ENCODE measurements at places on chromosomes 5 and 9. TPM values are rescaled to one million over a fixed set of nuclear protein-coding genes. Genes with fewer than 3 reads are reported as not detected.

The ARL10 gene
- total RNA-seq = 8.3 TPM

The SLC36A2 gene
- not detected for total RNA-seq

The TEX48 gene
- not detected for total RNA-seq

GRCh38 chr5:446883-447263 is 3.9 kb downstream of the EXOC3 start:
- H3K4me3 ChIP-seq = no peak overlapping the region
- H3K27ac ChIP-seq = no peak overlapping the region
- no peaks in the 10 kb centered on the region for H3K27me3 ChIP-seq
- H3K36me3 ChIP-seq = peaks cover 54% of the 10 kb centered on the region
- DNase-seq = peak; percentile 89

GRCh38 chr5:150791536-150791935 is 13.0 kb downstream of the SMIM3 start:
- peaks cover 52% of the 10 kb centered on the region for H3K4me1 ChIP-seq
- DNase-seq = no peak
- H3K27ac ChIP-seq = peak overlapping the region; percentile 89
- no peaks in the 10 kb centered on the region for H3K27me3 ChIP-seq
- no peak overlapping the region for H3K4me3 ChIP-seq

GRCh38 chr9:109391176-109391575 is 70.3 kb upstream of the EPB41L4B start:
- no peak overlapping the region for H3K27ac ChIP-seq
- no peaks in the 10 kb centered on the region for H3K4me1 ChIP-seq
- no peak overlapping the region for H3K4me3 ChIP-seq
- DNase-seq = no peak
- H3K27me3 ChIP-seq = no peaks in the 10 kb centered on the region
- peaks cover 4% of the 10 kb centered on the region for H3K36me3 ChIP-seq

The AHRR gene
- 52.2 TPM for total RNA-seq

The ENC1 gene
- total RNA-seq = 109 TPM

GRCh38 chr9:131539223-131539923 is 6.0 kb upstream of the PRRT1B start:
- no peaks in the 10 kb centered on the region for H3K36me3 ChIP-seq
- DNase-seq = no peak
- H3K4me3 ChIP-seq = no peak overlapping the region

DNA sequence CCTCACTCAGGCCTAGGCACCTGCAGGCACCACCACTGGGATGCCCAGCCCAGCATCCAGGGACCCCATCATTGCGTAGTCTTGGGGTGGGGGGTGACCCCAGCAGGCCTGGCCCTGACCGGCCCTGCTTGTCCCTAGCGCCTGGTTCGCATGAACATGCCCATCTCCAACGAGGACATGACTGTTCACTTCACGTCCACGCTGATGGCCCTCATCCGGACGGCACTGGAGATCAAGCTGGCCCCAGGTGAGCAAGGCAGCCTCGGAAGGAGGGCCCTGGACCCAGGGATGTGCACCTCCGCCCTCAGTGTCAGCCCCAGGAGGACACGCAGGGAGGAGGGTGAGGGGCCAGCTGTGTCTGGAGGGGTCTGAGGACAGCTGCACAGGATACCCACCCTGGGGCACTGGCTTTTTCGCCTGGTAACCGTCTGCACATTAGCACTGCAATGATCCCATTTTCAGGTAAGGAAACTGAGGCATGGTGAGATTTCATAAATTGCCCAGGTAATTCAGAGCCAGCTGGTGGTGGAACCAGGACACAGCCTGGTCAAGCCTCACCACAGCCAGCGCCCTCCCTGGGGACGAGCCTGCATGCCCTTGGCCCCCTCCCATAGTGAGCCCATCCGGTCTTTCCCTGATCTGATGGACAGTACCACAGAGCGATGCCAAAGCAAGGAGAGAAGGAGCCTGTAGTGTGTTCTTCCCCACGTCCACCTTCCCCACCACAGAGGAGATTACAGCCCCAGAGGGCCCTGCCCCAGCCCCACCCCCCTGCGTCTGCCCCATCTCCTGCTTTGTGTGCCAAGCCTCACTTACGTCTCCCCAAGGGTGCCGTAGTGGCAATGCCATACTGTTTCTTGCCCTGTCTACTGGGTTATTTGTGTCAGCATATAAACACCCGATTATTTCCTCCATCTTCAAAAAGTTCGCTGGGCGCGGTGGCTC is 228.3 kb downstream of the CACNA1B start:
- H3K36me3 ChIP-seq = no peaks in the 10 kb centered on the region
- H3K4me3 ChIP-seq = no peak overlapping the region
- H3K4me1 ChIP-seq = no peaks in the 10 kb centered on the region
- H3K27ac ChIP-seq = no peak overlapping the region
- no peaks in the 10 kb centered on the region for H3K27me3 ChIP-seq

The IL11RA gene
- 38.0 TPM for total RNA-seq

- H3K27me3 ChIP-seq = no peaks in the 10 kb centered on the region
- H3K27ac ChIP-seq = peak overlapping the region; percentile 81
- H3K4me1 ChIP-seq = peaks cover 37% of the 10 kb centered on the region
- no peak overlapping the region for H3K4me3 ChIP-seq
- no peak for DNase-seq
Observed at GRCh38 chr9:100425758-100426157, 1.2 kb upstream of the MSANTD3 start.

The ZNG1E gene
- 34.7 TPM for total RNA-seq

DNA sequence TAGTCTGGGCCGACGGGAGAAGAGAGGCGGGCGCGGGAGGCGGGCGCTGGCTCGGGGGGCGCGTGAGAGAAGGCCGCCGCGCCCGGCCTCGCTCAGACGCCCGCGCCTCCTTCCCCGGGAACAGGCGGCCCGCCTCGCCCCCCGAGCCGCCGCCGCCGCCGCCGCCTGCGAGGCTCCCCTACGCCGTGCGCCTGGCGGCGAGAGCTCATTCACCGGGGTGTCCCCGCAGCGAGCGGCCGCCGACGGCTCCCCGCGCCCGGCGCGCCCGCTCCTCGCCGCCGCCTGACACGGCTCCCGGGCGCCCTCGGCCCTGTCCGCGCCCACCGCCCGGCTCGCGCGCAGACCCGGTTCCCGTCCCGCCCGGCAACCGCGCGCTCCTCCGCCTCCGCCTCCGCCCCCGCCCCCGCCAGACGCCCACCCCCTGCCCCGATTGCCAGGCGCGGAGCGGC is at the start of gene GNAQ:
TSS of gene GNAQ (minus strand) at position 368 of the 449 bp plus-strand sequence. CDS start 576 bp downstream, outside the sequence.
- H3K27me3 ChIP-seq = no peaks in the 10 kb centered on the region
- H3K4me1 ChIP-seq = peaks cover 31% of the 10 kb centered on the region
- H3K4me3 ChIP-seq = peak within 1 kb of the TSS; percentile 88
- peak within 1 kb of the TSS; percentile 81 for H3K27ac ChIP-seq

DNA sequence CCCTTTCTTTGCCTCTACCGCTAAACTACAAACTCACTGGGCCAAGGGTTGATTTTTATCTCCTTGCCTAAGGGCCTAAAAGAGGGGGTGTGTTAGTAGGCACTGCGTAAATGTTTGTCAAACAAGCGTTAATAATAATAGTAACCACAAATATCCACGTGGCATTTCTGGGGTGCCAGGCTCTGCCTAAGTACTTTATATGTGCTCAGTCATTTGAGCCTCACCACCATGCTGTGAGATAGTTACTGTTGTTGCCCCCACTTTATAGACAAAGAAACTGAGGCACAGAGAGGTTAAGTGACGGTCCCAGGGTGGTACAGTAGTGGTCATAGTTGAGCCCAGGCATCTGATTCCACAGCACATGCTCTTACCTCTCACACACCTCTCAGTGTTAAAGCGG is 52.4 kb downstream of the ERGIC1 start:
- no peak for DNase-seq
- peaks cover 27% of the 10 kb centered on the region for H3K4me1 ChIP-seq
- peak overlapping the region; percentile 91 for H3K27ac ChIP-seq
- no peak overlapping the region for H3K4me3 ChIP-seq
- no peaks in the 10 kb centered on the region for H3K27me3 ChIP-seq

- no peak for DNase-seq
- no peaks in the 10 kb centered on the region for H3K36me3 ChIP-seq
- H3K4me3 ChIP-seq = no peak overlapping the region
Observed at GRCh38 chr5:112186401-112186990, 232.6 kb downstream of the EPB41L4A start.

The CDKN2AIPNL gene
- 17.4 TPM for total RNA-seq

The CRHBP gene
- total RNA-seq = under 0.01 TPM

DNA sequence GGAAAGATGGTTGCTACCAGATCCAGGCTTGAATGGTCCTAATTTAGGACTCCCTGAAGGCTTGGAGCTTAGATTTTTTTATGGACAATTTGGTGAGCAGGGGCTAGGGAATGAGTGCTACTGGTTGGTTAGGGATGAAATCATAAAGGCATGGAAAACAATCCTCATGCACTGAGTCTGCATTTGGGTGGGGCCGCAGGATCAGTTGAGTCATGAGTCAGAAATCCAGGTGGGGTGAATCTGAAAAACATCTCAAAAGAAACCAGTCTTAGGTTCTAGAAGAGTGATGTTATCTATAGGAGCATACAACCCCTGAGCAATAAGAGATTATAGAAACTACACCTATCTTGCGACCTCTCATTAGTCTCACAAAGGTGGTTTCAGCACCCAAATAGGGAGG is 300.0 kb downstream of the KIF4B start:
- H3K36me3 ChIP-seq = no peaks in the 10 kb centered on the region
- no peaks in the 10 kb centered on the region for H3K4me1 ChIP-seq

The SH3RF2 gene
- 4.0 TPM for total RNA-seq

DNA sequence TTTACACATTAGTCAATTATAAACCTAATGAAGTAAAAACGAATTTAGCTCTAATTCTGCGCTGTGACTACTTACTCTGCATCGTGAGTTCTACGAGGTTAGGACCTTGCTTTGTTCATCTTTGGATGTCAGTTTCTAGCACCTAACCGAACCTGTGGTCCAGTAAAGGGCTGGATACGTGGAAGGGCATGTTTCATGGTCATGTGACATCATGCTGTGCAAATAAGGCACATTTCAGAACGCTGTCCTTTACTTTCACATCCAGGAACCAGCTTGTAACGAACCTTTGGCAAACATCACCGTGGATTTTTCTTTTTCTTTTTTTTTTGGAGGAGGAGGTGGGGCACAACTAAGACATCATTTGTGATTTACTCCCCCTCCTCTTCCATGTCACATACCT is 15.0 kb downstream of the BASP1 start:
- H3K4me3 ChIP-seq = no peak overlapping the region
- H3K27ac ChIP-seq = no peak overlapping the region
- H3K4me1 ChIP-seq = peaks cover 45% of the 10 kb centered on the region
- no peak for DNase-seq
- no peaks in the 10 kb centered on the region for H3K27me3 ChIP-seq

DNA sequence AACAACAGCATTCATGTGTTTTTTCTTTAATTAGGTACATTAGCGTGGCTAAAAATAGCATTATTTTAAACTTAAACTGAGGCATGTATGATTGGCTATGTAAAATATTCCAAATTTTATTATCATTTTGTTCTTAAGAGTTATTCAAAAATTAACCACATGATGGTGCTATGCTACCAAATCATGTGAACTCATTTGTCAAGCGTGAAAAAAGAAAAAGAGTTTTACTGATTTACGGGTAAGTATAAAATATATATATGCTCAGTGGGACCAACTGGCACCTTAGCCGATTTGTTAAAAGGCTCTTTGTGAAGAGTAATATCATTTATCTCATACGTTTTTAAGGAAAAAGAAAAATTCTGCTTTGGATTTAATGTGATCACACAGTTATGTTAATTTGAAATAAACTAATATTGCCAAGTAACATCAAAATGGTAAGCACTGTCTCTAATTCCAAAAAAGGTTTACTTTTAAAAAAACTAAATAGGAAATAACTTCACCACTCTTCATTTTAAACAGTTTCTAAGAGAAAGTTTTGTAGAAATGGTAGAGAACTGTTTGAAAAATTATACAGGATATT is 1042.3 kb downstream of the CDH12 start:
- H3K27me3 ChIP-seq = no peaks in the 10 kb centered on the region
- H3K4me3 ChIP-seq = no peak overlapping the region
- DNase-seq = no peak
- no peak overlapping the region for H3K27ac ChIP-seq
- H3K4me1 ChIP-seq = no peaks in the 10 kb centered on the region

The SLCO4C1 gene
- 4.1 TPM for total RNA-seq

- H3K27me3 ChIP-seq = no peaks in the 10 kb centered on the region
- H3K4me3 ChIP-seq = no peak overlapping the region
- no peak for DNase-seq
- no peaks in the 10 kb centered on the region for H3K36me3 ChIP-seq
- peaks cover 43% of the 10 kb centered on the region for H3K4me1 ChIP-seq
Observed at GRCh38 chr5:147479444-147479843, 30.4 kb downstream of the DPYSL3 start.

The PAEP gene
- total RNA-seq = not detected

GRCh38 chr5:24547132-24547531 is 97.6 kb downstream of the CDH10 start:
- no peak overlapping the region for H3K4me3 ChIP-seq
- H3K4me1 ChIP-seq = no peaks in the 10 kb centered on the region
- H3K27me3 ChIP-seq = no peaks in the 10 kb centered on the region
- H3K36me3 ChIP-seq = no peaks in the 10 kb centered on the region
- H3K27ac ChIP-seq = no peak overlapping the region

- no peaks in the 10 kb centered on the region for H3K27me3 ChIP-seq
- H3K27ac ChIP-seq = no peak overlapping the region
- H3K4me3 ChIP-seq = no peak overlapping the region
- no peaks in the 10 kb centered on the region for H3K4me1 ChIP-seq
- no peaks in the 10 kb centered on the region for H3K36me3 ChIP-seq
Observed at GRCh38 chr5:160616712-160617497, 195.2 kb downstream of the PTTG1 start.

DNA sequence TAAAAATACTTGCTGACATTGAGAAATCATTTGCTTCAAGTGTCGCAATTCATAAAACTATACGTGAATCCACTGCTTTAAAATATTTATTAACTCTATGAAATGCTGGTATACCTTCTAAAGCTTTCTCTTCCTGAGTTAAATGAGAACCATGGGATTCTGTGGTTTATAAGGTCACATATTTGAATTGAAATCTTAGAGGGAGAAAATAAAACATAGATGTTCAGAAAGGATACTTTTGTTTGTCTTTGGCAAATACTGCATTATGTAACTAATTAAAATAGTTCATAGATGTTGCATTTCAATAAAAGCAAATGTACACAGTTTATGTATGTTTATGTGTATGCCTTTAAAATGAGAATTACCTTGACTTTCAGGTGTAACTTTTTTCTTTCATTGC is 250.1 kb downstream of the FAM170A start:
- H3K27me3 ChIP-seq = no peaks in the 10 kb centered on the region
- DNase-seq = no peak
- no peak overlapping the region for H3K4me3 ChIP-seq
- no peaks in the 10 kb centered on the region for H3K36me3 ChIP-seq
- no peak overlapping the region for H3K27ac ChIP-seq

- H3K4me3 ChIP-seq = no peak overlapping the region
- H3K36me3 ChIP-seq = no peaks in the 10 kb centered on the region
- H3K4me1 ChIP-seq = no peaks in the 10 kb centered on the region
- H3K27ac ChIP-seq = no peak overlapping the region
- DNase-seq = no peak
- H3K27me3 ChIP-seq = no peaks in the 10 kb centered on the region
Observed at GRCh38 chr5:175337680-175338079, 106.3 kb downstream of the DRD1 start.

Measured in osteoblast (primary cell).